ENCODE measurements at places on chromosomes 1 and 21. TPM values are rescaled to one million over a fixed set of nuclear protein-coding genes. Genes with fewer than 3 reads are reported as not detected.

GRCh38 chr1:186536273-186536890 lies 75.5 kb upstream of the PDC start:
- DNase-seq = no peak

- no peak for DNase-seq
Measured at GRCh38 chr1:28163496-28164161, 12.9 kb downstream of the PTAFR start.

RNU1-2 gene
- 4,195 TPM for total RNA-seq

- DNase-seq = peak; percentile 85
Measured at GRCh38 chr1:225881959-225882693, at the start of gene TMEM63A. TMEM63A (minus strand) TSS chr1:225882380; CDS start chr1:225877580, 4,800 bp downstream.

- DNase-seq = no peak
Measured at GRCh38 chr1:39165049-39165448, 39.4 kb upstream of the MACF1 start.

EFNA1 gene
- total RNA-seq = not detected

DNA sequence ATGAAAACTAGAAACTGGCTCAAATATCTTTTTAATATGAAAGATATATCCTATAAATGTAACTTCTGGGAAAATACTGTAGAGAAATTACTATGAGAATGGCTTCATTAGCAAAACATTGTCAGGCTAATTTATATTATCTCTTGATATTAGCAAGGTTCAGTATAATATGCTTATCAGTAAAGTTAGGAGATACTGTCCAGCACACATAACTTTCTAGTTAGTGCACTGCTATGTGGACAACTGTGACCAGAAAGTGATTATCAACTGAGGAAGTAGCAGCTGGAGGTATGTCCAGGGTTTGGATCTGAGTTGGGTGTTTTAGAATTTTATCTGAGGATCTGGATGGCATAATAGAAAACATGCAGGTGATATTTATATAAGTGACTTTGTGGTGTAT lies 7.5 kb downstream of the LRRC8C start:
- no peak for DNase-seq

DNA sequence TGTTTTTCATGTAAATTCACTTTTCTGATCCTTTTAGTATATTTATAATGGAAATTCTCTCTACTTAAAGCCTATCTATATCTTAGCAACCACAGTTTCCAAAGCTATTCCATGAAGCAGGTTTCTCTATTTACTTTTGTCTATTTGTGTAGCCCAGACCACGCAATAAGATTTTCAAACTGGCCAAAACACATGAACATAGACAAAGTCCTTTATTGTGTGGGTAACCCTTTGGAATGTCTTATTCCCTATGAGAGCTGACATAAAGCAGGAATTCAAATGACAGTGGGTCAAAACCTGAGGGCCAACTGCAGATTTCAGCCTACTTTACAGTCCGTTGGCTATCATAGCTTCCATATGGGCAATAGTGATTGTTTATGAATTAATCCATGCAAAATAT lies 252.6 kb downstream of the LTN1 start:
- DNase-seq = no peak

- no peak for DNase-seq
Measured at GRCh38 chr1:39902460-39902807, 717 bp upstream of the MYCL start.

GRCh38 chr1:117959364-117959763 lies 29.8 kb downstream of the WDR3 start:
- DNase-seq = no peak

GRCh38 chr1:152047413-152047729 lies 10.6 kb upstream of the S100A11 start:
- DNase-seq = no peak

DNA sequence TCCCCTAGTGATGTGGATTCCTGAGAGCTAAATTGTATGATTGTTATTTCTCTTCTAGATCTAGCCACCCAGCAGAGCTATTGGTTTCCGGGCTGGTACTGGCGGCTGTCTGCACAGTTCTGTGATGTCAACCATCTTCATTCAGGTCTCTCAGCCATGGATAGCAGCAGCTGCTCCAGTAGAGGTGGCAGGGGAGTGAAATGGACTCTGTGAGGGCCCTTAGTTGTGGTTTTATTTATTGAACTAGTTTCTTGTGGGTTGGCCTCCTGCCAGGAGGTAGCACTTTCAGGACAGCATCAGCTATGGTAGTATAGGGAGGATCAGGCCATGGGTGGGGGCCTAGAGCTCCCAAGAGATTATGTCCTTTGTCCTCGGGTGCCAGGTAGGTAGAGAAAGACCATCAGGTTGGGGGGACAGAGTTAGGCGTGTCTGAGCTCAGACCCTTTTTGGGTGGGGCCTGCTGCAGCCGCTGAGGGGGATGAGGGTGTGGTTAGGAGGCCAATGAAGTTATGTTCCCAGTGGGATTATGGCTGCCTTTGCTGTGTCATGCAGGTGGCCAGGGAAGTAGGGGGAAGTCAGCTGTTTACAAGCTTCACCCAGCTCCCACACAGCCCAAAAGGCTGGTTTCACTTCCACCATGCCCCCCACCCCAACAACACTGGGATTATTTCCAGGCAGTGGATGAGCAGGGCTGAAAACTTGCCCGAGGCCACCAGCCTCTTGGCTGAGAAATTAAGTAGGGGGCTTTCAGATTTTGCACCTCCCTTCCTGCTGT lies 55.1 kb upstream of the RGS4 start:
- no peak for DNase-seq

DNA sequence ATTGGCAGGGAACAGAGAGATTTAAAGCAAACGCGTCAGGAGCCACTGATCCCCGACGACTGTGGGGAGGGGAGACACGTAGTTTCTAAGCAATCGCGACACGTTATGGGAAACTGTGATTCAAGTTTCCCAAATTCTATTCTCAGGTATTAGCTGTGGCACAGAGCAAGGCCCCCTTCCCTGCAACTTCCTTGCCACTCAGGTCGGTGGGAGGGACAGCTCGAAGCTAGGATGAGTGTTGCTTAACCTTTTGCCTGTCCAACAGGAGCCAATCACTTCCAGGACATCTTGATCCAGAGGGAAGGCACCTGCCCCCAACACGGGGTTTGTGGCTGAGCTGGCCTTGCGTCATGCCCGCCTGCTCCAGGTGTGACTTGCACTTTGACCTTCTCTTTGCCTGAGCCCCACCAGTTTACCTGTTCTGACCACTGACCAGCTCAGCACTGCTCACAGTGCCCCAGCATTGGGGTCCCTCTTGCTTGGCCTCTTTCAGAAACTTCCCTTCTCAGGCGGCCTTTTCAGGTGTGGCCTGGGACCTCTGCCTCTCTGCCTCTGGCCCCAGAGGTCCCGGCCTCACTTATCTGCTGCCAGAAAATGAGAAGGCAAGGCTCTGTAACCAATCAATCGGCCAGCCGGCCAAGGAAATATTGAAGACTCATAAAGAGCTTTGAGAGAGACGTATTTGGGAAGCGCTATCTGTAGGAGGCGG lies 24.6 kb downstream of the TEX35 start:
- no peak for DNase-seq

ADORA1 gene
- total RNA-seq = not detected
